ENCODE measurements at places on chromosomes 1 and 21.

DNA sequence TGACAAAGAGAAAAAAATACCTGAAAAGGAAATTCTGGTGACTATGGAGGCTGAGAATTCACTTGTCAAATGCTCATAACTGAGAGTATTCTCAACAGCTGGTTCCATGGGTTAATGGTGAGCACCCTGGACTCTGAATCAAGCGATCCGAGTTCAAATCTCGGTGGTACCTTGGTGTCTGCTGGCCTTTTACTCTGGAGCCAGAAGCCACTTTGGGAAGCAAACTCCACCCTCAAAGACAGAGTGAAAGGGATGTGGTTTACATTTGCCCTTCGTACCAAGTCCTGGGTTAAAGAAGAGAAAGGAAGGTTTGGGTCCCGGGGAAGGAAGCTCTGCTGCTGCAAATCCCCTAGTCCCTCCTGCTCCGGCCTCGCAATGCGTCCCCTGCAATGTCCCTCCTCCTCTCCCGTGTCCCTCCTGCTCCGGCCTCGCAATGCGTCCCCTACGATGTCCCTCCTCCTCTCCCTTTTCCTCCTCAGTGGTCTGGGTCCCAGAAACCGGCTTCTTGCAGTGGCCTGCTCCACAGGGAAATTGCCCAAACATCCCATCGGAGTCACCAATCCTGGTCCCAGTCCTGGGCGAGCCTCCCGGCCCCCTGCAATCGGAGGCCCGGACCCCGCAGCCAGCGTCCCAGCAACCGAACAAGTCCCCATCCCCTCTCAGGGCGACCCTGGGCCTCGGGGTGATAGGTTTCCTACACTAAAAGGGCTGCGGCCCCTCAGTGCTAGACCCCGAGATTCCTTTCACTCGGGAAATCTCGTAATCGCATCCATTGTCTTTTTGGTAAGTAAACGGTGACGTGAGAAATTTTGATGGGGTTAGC, 129.4 kb downstream of the PPIAL4G start:
- peak; percentile 69 for DNase-seq

GRCh38 chr21:42051788-42052187, 19.3 kb upstream of the UMODL1 start:
- no peak for DNase-seq

GRCh38 chr21:33791073-33791472, 124.5 kb downstream of the ATP5PO start:
- DNase-seq = no peak

DNA sequence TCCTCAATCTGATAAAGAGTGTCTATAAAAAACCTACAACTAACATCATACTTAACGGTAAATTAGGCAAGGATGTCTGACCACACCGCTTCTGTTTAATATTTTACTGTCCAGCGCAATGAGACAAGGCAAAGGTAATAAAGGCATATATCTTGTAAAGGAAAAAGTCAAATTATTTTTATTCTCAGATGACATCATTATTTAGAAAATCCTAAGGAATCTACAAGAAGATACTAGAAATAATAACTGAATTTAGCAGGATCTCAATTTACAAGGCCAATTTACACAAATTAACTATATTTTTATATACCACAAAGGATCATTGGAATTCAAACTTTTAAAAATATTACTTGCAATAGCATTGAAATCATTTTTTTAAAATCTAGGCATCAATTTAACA, 29.4 kb downstream of the GJA4 start:
- DNase-seq = no peak

DNA sequence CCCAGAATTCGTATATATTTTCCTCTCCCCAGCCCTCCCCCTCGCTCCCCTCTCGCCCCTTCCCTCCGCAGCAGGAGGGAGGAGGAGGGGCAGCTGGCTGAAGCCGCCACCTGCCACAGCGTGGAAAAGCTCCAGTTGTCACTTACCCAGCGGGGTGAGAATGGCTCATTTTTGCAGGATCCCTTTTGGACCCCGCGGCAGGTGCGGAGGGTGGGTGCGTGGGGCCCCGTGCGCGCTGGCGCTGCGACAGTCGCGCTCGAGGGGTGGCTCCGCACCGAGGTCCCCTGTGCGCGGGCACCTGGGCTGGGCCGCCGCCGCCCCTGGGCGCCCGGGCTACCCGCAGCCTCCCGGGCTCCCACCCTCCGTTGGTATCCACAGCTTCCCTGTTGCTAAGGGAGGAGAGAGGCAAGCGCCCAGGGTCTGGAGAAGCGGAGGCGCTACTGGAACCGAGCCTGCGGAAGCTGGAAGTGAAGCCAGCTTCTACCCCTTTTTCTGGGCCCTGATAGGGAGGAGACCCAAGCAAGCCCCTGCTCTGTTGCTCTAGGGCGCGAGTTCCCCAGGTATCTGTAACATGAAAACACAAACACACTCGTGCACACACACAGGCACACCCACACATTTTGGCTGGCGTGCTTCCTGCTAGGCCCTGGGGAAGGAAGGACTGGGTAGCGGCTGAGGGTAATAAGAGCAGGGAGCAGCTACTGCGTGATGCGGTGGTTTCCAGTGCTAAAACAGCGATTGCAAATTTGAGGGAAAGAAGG, at the start of gene ERICH3:
Gene ERICH3, minus strand, starts transcription at position 442 of the 761 bp plus-strand sequence. Its CDS starts 273 bp downstream, at position 169.
- peak; percentile 82 for DNase-seq

DNA sequence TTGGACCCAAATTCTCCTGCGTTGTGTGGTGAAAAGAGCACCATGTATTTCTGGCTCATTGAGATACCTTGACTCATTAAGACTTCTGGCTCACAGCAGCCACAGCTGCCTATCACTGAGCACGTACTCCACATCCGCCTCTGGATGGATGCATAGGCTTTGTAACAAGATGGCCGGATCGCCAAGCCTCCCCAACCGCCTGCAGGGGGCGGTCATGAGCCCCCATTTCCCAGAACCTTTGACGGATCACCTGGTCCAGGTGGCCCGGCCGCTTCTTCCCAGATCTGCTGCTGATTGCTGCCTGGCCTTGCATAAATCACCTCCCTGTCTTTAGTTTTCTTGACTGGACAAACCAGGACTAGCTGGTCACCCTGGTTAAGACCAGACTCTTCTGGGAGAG, 156.5 kb upstream of the KLHDC7A start:
- DNase-seq = no peak

GRCh38 chr1:71509051-71509595, 428.3 kb upstream of the ZRANB2 start:
- DNase-seq = no peak

DNA sequence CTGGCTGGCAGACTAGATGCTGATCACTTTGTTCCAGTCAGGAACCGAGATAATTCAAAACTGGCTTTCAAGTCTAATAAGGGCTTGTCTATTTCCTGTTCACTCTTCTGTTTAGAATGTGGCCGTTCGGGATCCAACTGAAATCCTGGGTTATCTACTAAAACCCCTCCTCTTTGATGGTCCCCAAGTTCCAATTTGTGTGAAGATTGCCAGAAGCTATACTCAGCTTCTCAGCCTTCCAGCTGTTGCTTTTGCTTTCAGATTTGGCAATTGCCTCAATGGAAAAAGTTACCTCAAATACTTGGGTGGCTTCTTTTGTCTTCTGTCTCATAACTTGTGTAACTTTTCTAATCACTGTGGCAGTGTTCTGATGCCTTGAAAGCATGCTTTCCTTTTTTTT, 43.7 kb downstream of the BTBD8 start:
- no peak for DNase-seq

- DNase-seq = no peak
Observed at GRCh38 chr1:65277605-65278347, 31.6 kb upstream of the DNAJC6 start.

- DNase-seq = peak; percentile 38
Observed at GRCh38 chr1:62906428-62906886, 122.5 kb downstream of the ATG4C start.

- DNase-seq = peak; percentile 12
Observed at GRCh38 chr1:84724128-84724860, 34.0 kb upstream of the SSX2IP start.

DNA sequence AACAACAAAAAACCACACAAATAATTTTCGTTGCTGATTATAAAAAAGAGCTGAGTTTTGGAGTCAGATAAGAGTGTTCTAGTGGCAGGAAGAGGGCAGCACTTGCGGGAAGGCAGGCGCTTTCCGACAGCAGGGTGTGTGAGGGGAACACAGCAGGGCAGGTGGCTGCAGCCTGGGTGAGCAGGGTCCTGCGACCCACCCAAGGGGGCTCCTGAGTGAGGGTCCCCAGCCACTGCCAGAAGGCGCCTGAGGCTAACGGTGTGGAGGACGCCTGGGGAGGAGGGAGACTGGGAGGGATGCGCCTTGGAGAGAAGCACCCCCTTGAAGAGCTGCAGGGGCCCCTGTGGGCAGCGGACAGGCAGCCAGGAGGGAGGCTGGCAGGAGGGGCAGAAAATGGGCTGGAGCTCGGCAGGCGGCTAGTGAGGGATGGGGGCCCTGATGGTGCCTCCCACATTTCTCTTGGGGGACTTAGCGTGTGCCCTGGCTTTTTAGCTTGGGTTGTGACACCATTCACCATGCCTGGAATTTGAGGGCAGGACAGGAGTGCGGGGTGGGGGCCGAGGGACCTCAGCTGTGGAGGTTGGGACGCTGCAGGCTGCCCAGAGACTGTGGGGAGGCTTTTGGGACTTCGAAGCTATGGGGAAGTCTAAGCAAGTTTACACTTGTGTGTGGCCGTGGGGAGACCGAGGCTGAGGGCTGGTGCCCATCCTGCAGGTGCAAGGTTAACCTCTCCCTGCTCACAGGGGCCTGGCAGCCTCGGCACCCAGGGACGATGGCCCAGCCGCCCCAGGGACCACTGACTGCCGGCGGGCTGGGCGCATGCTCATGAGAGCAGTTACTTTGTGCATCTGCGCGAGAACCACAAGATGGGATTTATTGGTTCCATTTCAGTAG, 111.4 kb downstream of the SIK1 start:
- no peak for DNase-seq

DNA sequence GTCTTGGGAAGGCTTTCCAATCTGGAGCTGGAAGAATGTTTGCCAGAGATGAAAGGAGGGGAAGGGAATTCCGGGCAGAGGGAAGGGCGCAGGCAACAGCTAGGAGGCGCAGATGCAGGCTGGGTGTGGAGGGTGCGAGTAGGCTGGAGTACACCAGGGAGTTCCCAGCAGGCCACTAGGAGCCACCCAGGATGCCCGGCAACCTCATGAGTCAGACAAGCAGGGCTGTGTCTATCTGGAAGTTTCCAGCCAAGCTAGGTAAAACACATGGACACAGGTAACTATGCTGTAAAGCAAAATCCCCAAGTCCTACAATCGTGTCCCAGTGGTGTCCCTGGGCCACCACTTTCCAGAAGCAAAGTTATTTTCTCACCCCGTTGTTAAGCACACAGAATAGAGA, 990 bp upstream of the NBL1 start:
- DNase-seq = peak; percentile 25

DNA sequence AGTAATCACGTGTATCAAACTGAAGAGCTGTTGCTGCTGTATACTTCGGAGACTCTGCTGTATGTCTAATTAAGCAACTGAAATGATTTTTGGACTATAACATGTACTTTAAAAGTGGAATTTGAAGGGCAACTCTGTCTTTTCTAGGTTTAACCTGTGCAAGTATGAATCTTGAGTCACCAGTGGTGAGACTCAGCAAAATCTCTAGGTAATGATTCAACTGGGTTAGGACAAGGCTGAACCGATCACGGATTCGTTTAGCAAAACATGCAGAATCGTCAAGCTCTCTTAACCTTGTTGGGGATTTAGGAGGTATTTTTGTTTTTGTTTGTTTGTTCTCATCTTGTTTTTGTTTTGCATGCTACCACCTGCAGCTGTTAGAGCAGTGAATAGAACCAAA, 149.6 kb downstream of the CYYR1 start:
- DNase-seq = no peak

- no peak for DNase-seq
Observed at GRCh38 chr1:193437785-193438184, 251.4 kb upstream of the B3GALT2 start.

- peak; percentile 90 for DNase-seq
Observed at GRCh38 chr21:34351786-34352241, 12.0 kb upstream of the KCNE2 start.

DNA sequence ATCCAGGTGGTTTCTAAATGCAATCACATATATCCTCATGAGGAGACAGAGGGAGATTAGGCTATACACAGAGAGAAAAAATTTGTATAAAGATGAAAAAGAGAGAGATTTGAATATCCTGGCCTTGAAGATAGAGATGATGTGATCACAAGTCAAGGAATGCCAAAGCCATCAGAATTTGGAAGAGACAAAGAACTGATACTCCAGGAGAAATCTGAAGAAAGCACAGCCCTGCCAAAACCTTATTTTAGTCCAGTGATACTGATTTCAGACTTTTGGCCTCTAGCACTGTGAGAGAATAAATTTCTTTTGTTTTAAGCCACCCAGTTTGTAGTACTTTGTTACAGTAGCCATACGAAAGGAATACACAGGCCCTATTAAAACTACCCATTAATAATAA, 33.4 kb downstream of the DOCK7 start:
- no peak for DNase-seq
